Foreskin fibroblast (primary cell): ENCODE measurements at places on chromosomes 11 and 22.

DNA sequence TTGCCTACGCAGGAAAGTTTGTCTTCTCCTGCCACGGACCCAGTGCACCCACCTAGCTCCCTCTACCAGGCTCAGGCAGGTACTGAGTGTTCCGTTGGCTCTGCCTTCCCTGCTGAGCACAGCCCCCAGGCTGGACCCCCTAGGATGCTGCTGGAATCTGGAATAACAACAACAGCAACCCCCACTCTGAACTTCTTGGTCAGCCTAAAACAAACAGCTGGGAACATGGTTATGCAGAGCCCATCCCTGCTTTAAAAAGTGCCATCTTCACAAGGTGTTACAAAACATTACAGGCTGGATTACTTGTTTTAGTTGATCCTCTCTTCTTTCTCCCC lies 1.8 kb downstream of the OPCML start:
- no peak for DNase-seq

DNA sequence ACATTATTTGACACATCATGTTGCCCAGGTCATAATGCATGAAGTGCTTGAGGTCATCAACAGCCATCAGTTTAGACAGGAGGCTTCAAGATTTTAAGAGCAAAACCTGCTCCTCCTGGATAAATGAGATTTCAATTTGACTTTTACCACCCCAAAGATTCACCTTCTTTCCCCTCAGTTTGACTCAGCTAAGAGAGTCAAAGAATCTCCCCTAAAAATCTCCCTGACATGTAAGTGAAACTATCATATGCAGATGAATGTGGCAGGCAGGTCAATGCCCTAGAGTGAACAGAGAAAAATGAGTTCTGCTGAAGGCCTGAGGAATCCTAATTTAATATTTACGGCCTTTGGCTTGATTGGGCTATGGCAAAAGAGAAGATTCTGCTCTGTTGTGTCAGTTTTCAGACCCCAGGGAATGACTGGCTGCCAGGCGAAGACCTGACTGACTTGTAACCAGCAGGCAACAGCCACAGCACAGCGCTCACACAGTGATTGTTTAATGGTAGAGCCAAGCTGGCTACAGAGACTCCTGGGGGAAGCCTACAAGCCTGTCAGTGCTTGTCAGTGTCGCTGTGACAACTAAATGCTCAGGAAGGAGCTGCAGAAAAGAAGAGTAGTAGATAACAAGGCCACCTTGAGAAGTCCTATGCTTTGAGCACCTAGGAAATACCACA lies 491.2 kb upstream of the LRRC4C start:
- DNase-seq = no peak

DNA sequence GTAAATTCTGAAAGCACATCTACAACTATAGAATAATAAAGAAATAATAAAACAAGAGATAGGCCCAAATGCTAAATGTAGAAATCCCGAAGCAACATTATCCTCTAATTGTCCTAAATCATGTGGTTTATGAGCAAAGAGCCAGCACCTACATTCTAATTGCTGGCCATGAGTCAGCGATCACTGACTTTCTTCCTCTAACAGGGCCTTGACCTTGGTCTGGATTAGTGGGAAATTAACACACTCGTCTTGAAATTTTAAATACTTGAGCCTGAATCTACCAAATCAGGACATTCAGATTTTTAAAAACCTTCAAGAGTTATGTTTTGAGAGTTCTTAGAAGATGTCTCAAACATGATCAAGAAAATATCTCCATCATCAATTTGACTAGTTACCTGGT lies 727.6 kb downstream of the METTL15 start:
- DNase-seq = peak; percentile 42

- no peak for DNase-seq
Observed at GRCh38 chr11:107044503-107044902, 26.2 kb upstream of the GUCY1A2 start.

- DNase-seq = no peak
Observed at GRCh38 chr11:45285930-45286632, at the start of gene SYT13. TSS of gene SYT13 (minus strand) at chr11:45286341. CDS start at chr11:45286207, 134 bp downstream.
